ENCODE measurements at places on chromosomes 5 and 9.
A peak's percentile ranks its signal among the peaks of the same experiment; 100 is the strongest.

GRCh38 chr5:115309751-115310370, 13.4 kb upstream of the CCDC112 start:
- DNase-seq: peak; percentile 46

DNA sequence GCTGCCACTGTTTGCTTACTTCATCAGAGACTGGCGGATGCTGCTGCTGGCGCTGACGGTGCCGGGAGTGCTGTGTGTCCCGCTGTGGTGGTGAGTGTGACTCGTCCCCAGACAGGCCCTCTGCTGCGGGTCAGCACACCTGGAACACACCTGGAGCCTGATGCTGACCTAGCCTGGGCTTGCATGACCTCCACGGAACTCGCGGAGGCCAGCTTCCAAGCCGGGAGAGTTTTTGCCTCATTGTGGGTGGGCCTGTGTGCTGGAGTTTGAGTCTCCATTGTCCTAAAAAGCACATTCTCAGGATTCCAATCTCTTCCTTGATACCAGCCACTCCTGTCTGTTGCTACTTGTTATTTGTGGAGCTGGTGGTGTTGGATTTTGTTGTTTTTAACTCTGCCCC, 28.1 kb downstream of the SLC22A4 start:
- no peak for DNase-seq

GRCh38 chr5:27318701-27319100, 280.3 kb upstream of the CDH9 start:
- DNase-seq: no peak

DNA sequence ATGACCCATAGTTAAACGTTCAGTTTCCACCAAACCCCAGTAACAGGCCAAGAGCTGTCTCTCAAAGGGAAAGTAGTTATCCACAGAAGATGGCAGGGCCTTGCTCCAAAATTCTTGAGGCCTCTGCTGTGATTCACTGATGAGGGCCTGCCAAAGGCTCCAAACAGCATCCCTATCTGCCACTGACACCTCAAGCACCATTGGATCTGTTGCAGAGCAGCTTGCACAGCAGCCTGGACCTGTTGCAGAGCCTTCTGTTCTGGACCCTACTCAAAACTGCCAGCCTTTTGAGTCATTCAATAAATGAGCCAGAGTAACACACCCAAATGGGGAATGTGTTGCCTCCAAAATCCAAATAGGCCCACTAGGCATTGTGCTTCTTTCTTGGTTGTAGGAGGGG, 741.5 kb upstream of the RGMB start:
- no peak for DNase-seq

GRCh38 chr5:127804886-127805426, 101.8 kb downstream of the CCDC192 start:
- DNase-seq: no peak

- no peak for DNase-seq
Observed at GRCh38 chr9:114229295-114229694, 74.0 kb downstream of the COL27A1 start.

DNA sequence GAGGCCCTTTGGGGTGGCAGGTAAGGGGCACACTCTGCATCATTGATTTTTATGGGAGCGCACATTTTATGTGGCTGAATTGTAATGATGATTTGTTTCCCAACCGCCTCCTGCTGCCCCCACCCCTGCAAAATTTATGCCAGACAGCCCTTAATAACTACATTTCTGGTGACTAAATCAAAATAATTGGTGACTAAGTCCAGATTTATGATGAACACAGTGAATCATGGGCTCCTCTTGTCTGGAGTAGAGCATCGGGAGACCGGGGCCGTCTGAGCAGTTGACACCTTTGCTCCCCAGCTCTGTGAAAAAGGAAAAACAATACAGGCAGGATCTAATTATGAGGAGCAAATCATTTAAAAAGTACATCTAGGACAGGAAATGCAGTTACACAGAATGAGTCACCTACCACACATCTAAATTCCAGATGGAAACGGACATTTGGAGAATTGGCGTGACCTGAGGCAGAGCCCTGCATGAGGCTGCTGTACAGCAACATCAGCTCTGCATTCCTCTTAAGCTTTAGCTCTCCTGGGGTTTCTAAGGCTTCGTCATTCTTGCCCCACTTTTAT, 58.9 kb downstream of the DOCK2 start:
- DNase-seq: no peak

- no peak for DNase-seq
Observed at GRCh38 chr5:88474574-88474973, 205.9 kb upstream of the TMEM161B start.

- DNase-seq: no peak
Observed at GRCh38 chr9:91778031-91778430, 172.0 kb downstream of the ROR2 start.

- DNase-seq: peak; percentile 51
Observed at GRCh38 chr5:153883854-153884611, 154.7 kb downstream of the FAM114A2 start.

- DNase-seq: no peak
Observed at GRCh38 chr5:96140496-96140895, 178.8 kb upstream of the ELL2 start.

GRCh38 chr5:116296335-116297072, 211.7 kb downstream of the COMMD10 start:
- DNase-seq: no peak

DNA sequence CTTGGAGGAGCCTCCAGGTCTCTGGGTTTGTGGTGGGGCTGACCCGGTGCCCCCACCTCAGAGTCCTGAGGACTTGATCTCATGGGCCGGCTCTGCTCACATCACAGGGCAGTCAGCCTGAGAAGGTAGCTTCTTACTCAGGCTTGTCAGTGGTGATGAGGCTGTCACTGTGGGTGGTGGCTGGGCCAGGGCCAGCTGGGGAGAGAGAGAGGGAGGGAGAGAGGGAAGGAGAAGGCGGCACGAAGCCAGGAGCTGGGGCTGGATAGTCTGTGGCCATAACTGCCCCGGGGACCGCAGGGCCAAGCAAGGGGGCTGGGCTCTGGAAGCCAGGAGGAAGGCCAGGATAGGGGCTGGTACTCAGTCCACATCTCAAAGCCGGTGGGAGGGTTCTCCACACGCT, 6.5 kb downstream of the NTNG2 start:
- no peak for DNase-seq

DNA sequence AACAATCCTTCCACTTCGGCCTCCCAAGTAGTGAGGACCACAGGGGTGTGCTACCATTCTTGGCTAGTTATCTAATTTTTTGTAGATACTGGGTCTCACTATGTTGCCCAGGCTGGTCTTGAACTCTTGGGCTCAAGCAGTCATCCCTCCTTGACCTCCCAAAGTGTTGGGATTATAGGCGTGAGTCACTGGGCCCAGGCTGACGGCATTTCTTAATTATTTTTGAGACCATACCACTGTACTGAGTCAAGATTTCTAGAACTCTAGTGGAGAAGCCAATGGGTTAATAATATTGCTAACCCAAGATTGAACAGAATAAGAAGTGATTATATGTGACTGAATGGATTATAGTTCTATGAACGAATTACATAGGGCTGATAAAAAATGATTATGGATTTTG, 66.7 kb downstream of the TARS1 start:
- no peak for DNase-seq

DNA sequence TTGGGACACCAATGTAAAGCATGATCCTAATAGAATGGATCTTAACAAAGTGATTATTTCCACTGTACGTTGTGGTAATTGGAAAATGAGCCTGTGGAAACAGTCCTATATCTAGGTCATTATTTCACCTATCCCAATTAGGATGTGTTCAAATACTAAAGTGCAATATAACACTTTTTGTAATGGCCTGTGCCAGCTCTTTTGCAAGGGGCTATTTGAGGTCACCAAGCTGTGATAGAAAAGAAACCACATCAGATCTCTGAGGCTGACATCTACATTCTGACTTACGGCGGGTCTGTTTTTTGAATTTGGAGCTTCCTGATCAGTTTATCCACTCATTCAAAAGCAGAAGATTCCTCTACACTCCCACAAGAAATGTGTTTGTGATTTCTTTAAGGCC, 150.0 kb downstream of the TLE1 start:
- DNase-seq: no peak

- no peak for DNase-seq
Observed at GRCh38 chr9:108270051-108270450, 585.7 kb downstream of the ACTL7B start.

DNA sequence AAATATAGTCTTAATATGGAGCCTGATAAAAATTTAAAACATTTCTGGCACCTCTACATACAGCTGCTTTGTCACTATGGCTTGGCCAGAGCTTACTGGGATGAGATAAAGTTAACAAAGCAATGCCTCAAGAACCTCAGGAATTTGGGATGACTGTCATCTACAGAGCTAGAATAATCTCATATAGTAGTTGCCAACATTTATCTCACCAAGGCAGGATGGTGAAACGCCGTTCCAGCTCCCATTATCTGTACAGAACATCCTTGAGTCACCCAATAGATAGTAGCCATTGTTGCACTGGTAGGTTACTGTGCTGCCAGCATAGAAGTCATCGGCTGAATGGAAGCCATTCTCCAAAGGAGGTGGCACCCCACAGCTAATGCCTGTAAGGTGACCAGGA, 94.6 kb upstream of the TXNDC8 start:
- no peak for DNase-seq

DNA sequence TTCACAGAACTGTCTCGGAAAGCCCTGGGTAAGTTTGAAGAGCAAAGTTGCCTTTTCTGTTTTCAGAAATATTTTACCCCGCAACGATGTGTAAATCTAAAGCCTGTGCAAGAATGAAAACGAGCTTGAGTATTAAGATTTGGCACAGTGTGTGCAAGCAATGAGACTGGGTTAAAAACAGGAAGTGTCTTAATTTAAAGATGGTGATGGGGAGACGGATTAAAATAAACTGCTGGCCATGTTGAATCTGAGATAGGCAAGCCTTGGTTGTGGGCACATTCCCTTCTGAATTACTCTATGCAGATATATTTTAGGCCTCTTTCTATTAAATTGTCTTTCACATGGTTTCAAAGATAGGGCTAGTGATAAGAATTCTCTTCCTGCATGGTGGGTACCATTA, 294.2 kb upstream of the DMRT1 start:
- DNase-seq: no peak

GRCh38 chr9:33024126-33024965, 727 bp upstream of the DNAJA1 start:
- peak; percentile 63 for DNase-seq

GRCh38 chr9:98962181-98962560, 18.5 kb downstream of the COL15A1 start:
- DNase-seq: no peak

DNA sequence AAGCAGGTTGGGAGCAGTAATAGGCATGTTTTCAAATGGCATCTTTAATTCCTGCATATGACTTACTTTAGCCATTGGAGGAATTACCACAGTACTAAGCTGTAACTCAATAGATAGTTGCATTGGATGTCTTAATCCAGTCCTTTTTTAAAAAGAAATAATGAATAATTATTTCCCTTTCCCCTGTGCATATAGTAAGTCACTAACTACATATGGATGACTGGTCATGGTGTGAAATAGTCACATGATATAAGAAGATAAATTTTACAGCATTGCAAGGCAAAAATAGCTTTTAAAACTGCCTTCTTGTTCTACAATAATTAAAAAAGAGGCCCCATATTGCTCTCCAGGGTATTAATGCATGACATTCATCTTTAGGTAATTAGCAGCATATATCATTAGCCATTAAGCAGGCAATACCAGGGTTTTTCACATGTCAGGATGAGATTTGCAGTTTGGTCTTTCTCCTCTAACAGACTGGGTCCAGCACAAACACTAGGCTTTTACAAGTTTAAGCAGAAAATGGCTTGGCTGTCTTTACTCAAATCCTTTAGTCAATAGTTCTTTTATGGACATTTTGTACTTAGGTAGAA, 606.4 kb upstream of the RORB start:
- no peak for DNase-seq

GRCh38 chr9:99513441-99514112, 291.5 kb downstream of the SEC61B start:
- DNase-seq: no peak

DNA sequence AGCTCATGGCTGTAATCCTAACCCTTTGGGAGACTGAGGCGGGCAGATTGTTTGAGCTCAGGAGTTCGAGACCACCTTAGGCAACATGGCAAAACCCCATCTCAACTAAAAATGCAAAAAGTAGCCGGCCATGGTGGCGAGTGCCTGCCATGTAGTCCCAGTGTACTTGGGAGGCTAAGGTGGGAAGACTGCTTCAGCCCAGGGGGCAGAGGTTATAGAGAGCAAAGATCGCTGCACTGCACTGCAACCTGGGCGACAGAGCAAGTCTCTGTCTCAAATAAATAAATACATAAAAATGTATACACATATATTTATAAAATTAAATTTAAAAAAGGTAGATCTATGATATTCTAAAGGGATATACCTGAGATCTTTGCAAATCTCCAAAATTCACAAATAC, 19.4 kb downstream of the ZBTB5 start:
- DNase-seq: no peak

DNA sequence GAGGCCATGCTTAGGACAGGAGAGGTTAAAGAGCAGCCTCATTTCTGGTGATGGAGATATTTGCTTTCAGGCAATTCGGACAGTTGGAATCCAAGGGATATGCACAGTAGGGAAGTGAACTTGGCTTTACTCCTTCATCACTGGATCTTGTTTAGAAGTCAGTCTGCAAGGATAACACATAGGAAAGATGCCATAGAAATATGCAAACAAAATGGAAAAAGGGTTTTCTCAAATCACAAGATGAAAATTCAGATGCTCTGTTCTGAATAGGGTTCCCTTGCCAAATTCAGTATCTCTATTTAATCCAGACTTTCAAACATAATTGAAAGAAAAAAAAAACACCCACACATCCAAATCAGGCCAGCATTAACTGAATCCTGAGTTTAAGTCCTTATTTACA, 166.9 kb downstream of the MEF2C start:
- DNase-seq: no peak

DNA sequence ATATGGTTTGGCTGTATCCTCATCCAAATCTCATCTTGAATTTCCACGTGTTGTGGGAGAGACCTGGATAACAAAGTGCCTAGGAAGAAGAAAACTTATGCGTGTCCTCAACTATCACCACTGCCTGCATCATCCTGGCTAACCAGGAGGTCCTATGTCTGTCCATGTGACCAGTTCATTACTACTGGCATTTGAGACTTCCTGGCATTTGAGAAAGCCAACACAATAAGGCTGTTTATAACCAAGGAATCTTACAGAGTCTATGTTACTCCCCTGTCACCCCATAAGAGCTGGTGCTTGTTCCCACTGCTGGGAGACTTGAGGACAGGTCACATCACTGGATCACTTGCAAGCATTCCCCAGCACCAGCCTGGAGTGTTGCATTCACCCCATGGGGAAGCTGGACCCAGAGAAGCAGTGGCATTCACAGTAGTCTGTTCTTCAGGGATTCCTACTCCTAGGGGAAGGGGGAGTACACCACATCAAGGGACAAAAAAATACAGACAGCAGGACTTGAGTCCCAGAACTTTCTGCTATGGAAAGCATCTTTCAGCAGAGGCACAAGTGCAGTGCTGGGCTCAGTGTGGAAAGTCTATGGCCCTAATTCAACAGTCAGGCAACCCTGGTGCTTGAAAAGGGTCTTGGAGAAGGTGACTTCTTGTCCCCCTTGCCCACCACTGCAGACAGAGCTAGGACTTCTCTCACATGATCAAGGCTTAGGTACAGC, 717.1 kb downstream of the SEMA5A start:
- DNase-seq: no peak
